ENCODE measurements at places on chromosomes 5 and 9.
A peak's percentile ranks its signal among the peaks of the same experiment; 100 is the strongest.

GRCh38 chr5:103336941-103337340, 78.4 kb downstream of the MACIR start:
- DNase-seq, result no peak

- peak; percentile 76 for DNase-seq
These were observed 24.3 kb upstream of the KCNIP1 start for GRCh38 chr5:170479484-170479883.

DNA sequence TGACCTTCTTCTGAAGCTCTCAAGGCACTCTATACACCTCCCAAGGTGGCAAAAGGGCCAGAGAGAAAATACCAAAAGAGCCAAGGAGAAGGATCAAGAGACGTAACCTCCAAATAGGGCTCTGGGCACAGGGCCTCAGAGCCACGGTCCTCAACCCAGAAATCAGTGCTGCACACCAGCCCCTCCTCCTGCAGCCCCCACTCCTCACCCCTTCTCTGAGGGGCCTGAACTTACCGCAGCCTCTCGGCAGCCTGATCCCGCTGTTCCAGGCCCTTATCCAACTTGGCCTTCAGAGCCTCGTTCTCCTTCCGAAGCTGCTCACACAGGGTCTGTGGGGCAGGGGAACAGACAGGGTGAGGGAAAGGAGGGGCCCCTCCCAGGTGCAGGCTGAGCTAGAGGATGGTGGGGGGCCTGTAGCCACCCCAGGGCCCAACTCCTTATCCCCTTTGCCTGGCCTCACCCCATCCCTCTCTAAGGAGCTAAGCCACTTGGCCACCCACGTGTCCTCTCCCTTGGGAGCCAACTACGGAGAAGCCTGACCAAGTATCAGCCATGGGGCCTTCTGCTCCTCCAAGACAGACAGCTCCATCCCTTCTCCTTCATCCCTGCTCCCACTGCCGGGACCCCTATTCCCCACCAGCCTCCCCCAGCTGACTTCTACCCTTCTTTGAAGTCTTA, 28.8 kb downstream of the TNIP1 start:
- no peak for DNase-seq

DNA sequence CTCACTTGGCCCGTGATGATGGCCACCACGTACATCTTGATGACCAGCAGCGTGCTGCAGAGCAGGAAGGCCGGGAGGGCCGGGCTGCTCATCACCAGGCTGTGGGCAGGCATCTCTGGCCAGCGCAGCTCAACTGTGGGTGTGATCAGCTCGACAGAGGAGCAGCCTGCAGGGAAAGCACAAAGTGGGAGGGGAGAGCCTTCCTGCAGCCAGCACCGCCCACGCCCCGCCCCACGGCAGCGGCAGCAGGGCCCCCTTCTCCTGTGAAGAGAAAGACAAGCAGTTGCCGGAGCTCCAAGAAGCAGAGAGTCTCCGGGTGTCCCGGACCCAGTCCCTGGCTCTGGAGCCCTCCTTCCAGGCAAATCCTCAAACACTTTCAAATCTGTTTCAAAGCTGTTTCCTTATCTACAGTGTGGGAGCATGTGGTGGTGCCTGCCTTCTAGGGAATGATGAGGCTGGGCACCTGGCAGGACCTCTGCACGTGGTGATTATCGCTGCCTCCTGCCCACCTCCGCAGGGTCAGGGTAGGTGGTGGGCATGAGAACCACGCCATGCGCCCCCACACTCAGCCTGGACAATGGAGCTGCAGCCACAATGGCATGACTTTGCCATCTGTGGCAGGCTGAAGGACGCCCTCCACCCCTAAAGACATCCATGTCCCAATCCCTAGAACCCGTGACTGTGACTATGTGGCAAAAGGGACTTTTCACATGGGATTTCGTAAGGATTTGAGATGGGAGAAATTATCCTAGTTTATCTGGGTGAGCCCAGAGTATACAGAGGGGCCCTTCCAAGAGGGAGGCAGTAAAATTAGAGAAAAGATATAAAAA, at the start of gene PTGES:
PTGES (minus strand) TSS at position 143 of the 830 bp plus-strand sequence; CDS start at position 113, 30 bp downstream.
- DNase-seq, result peak; percentile 82

DNA sequence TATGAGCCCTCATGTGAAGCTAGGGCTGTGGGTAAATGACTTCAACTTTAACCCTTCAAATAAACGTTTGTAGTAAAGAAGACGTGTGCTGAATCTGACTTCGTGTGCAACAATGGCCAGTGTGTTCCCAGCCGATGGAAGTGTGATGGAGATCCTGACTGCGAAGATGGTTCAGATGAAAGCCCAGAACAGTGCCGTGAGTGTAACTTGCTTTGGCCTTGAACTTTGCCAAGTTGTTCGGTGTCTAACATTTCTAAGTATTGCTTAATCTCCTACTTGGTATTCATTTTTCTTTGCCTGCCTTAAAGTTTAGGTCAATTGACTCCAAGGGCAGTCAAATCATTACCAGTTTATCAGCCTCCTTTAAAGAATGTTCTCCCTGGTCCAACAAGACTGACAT, 18.2 kb downstream of the VLDLR start:
- no peak for DNase-seq

DNA sequence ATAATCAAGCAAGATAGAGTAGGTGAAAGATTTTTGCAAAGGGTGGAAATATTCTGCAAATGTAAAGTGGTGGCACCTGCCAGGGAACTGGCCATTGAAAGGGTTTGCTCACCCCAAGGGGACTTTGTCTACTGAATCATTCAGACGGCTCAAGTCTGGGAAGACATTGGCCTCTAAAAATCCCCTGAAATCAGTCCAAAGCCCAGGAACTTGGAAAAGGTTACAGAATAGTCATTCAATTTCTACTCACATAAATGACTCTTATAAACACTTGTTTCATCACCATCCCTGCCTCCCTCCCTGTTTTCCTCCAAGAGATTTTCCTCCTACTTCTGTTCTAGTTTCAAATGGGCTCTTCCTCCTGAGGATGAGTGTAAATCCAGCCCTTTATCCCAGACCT, 28.5 kb downstream of the ZNF366 start:
- no peak for DNase-seq

All from fibroblast of skin of scalp (primary cell).